ENCODE measurements at places on chromosomes 7 and 10.

DNA sequence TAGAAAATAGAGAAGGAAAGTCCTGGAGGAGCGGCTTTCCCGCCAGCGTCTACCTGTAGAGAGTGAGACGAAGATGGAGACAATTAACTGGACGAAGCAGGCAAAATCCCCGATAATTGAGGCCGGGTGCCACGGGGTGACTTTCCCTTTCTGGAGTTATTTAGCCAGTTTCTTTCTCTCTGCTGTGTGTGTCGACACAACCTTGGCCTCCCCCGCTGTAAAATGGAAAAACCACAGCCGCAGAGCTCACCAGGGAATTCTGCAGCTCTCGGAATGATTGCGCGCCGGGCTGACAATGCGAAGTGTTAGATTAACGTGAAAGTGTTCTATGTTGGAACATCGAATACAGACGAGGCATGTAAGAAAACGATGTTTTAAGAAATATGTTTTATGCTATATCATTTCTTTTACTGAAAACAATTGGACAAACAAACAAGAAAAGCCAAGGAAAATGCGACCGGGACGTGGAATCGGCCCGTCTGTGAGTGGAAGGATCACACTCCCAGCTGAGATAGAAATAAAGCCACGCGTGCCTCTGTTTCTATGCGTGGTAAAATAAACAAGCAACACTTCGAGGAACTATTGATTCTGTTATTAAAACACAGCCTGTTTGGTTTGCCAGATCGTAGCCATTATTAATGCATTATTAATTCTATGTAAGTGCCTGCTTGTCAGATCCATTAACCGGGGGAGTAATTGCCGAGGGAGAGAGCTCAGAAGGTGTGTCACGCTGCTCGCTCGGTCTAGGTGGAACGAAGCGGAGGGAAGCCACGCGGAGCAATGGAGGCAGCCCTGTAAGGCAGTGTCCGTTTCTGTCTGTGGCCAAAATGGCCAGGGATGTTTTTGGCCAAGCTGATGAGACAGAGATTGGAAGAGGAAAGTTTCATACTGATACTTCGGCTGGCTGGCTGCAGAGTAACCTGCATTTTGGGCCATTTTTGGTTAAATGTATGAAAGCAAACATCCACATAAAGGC, 129.4 kb downstream of the DNAJB6 start:
- DNase-seq = no peak

DNA sequence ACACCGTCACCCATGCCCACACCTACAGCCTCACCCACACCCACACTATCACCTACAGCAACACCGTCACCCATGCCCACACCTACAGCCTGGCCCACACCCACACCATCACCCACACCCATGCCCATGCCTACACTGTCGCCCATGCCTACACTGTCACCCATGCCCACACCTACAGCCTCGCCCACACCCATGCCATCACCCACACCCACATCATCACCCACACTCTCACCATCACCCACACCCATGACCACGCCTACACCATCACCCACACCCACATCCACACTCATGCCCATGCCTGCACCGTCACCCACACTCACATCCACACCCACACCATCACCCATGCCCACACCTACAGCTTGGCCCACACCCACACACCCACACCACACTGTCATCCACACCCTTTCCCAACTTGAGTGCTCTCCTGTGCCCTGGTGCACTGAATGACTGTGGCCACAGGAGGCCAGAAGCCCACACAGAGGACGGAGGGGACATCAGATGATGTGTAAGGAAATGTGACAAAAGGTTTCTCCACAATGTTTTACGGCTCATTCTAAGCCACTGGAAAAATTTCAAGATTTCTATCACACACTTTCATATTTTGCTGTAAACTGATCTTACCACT, 153.3 kb downstream of the WDR37 start:
- DNase-seq = no peak

DNA sequence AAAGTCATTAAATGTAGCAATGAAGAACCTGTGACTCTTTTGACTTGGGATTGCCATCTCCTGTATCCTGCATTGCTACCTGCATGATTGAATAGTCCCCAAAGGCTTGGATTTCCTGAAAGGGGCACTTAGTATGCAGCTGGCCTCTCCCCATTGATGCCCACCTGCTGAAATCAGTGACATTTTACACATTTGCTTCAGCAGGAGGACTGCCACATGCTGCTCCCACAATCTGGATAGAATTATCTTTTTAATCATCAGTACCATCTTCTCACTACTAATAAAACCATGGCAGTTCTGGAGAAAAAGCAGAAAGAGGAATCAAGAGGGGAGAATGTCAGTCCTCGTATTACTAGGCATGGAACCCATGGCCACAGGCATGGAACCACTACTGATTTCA, 67.8 kb downstream of the SLC13A1 start:
- no peak for DNase-seq

- no peak for DNase-seq
Observed at GRCh38 chr10:127331696-127332095, 135.3 kb upstream of the INSYN2A start.

DNA sequence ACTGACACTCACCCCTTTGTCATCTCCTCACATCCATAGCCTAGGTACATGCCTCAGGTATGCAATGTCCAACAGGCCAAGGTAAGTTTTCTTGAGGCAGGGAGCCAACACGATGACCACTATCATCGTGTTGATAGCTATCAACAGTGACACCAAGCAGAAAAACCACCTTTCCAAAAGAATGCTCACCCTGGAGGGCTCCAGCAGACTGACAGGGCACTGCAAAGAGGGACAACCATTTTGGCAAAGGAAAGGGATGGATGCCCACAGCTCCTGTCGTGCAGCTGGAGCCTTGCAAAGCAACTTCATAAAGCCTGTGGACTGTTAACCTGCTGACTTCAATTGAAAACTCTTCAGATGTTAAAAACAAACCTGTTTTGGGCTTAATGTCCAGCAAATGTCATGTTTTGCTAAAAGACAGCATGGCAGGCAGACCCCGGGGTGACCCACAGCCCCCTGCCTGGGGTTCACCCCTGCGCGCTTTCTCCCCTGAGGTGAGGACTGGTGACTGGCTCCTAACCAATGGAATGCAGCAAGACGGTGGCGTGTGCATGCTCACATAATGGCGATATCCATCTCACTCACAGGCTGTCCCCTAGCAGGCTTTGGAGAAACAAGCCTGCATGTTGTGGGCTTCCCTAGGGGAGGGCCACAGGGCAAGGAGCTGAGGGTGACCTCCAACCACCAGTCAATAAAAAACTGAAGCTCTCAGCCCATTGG, 293.8 kb downstream of the TCERG1L start:
- DNase-seq = no peak

Data from activated T-cell treated with anti-CD3 and anti-CD28 coated beads for 48 hours (primary cell).